Hindlimb muscle (tissue), 1 donor: ENCODE measurements at places on chromosomes 16 and 17.

DNA sequence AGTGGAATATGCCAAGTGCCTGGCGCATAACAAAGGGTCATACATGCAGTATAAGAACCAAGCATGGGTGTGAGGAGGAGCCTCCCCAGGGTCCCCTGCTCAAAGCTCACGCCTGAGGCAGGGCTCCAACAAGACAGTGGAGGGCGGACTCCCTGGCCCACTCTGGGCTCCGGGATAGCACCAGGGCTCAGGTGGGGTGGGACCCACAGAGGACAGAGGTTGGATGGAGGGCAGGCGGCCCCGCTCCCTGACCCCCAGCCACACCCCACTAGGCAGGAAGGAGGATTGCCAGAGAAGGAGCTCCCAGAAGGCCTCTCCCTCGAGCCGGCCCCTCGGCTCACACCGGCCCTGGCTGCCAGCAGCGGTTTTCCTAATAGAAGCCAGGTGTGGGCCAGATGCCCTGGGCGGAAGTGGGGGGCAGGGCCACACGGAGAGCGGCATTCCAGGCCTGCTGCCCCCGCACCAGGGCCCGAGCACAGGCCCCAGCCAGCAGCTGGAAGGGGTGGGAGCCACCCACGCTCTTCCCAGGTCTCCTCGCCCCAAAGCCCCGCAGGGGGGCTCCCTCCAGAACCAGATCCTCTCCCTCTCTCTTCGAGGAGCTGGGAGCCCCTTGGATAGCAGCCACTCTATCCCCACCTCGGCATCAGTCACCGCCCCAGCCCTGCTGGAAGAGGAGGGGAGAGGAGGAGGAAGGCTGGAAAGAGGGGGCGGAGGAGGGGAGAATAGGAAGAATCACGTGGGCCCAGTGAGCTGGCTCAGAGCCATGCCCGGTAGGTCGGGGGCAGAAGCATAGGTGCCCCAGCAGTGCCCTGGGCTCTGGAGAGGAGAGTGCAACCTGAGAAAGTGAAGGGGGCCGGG is 21.0 kb downstream of the VASN start:
- DNase-seq, result no peak

- no peak for DNase-seq
Observed at GRCh38 chr16:19525385-19525723, 1.6 kb downstream of the CCP110 start.

- DNase-seq, result no peak
Observed at GRCh38 chr16:31135535-31136286, at the start of gene PRSS8. Gene PRSS8 (minus strand): TSS chr16:31135727. CDS start chr16:31135498, 229 bp downstream.

- no peak for DNase-seq
Observed at GRCh38 chr16:78133919-78134318, 34.5 kb downstream of the WWOX start.

DNA sequence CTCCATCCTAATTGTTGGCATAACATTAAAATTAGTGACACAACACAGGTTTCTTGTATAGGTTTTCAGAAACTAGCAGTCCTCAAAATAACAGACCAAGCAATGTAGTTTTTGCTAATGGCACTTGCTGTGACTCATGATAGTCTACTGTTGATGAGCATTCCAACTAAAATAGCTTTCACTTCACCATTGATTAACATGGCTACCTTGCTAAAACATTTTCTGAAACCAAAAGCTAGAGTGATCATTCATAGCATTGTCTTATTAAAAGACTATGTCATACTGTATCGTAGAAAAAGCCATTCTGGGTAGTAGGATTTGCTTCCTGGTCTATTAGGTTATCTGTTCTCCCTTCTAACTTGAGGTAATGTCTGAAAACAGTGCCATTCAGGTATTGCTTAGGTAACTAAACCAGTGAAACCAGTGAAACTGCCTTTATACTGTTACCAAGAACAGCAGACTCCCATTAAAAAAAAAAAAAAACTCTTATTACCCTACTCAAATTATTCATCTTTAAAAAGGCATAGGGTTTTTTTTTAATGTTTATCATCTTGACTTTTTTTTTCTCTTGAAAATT is 2.5 kb upstream of the CLTC start:
- DNase-seq, result no peak

DNA sequence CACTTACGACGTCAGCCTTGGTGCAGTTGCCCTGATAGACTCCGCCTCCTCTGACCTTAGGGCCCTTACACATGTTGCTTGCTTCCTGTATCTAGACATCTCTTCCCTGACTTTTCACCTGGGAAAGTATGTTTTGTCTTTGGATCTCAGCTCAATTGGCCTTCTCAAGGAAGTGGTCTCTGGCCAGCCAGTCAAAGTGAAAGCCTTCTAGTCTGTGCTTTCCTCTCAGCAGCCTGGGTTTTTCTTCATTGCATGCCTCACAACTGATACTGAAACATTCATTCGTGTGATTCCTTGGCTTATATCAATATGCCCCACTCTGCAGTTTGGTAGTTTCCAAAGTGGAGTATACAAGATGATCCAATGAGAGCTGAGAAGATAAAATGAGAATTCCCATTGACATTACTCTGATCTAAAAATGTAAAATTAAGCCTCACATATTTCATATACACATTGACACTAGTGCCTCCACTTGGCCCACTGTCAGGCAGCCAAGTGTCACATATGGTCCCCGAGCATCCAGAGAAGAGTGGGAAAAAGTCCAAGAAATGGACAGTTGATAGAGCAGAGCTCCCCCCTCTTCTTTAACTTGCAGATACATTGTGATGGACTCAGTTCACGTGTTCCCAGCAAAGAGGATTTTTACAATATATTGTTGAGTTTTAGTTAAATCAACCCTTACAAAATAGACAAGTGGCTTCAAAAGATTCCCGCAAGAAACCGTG is 371.2 kb upstream of the ASIC2 start:
- no peak for DNase-seq

GRCh38 chr17:43809121-43809520 is 23.8 kb downstream of the MPP3 start:
- DNase-seq, result no peak

DNA sequence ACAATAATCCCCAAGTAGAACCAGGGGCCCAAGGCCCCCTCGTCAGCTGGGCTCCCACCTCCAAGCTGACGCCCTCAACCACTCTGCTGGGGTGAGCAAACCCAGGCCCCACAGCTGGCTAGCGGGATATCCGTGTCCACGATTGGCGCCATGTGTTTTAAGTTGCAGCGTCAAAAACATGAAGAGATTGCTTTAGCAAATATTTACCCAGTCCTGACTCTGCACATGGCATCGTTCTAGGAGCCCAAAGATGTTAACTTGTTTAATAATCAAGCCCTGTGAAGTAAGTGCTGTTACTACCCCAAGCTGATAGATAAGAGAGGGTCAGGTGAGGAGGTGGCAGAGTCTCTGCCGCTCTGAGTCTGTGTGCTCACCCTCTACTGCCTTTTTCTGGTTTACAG is 344 bp upstream of the SEPTIN12 start:
- DNase-seq, result no peak
